T-helper 1 cell treated with Interleukin-12 subunit alpha and Interleukin-12 subunit beta and Interleukin-4 antibody, amounts not matched to agents 30 ng/mL and 1 ng/mL, for 36 hours (primary cell): ENCODE measurements at places on chromosomes 2 and 18. TPM values are rescaled to one million over a fixed set of nuclear protein-coding genes. Genes with fewer than 3 reads are reported as not detected.

Gene NPPC
- total RNA-seq, result not detected in 2 replicates

Gene FBLN7
- total RNA-seq, result 14.3 and 14.7 TPM in 2 replicates

Gene PSMA8
- total RNA-seq, result 0.25 and 0.27 TPM in 2 replicates

Gene POTEC
- total RNA-seq, result not detected in 2 replicates

Gene UGT1A4
- not detected in 2 replicates for total RNA-seq

Gene SERPINB11
- total RNA-seq, result not detected in 2 replicates

Gene NPHP1
- total RNA-seq, result 0.12 and 0.15 TPM in 2 replicates

Gene CFC1
- not detected in 2 replicates for total RNA-seq

Gene FAHD2A
- 27.9 and 31.6 TPM in 2 replicates for total RNA-seq

Gene FBXO15
- total RNA-seq, result 0.46 and 0.49 TPM in 2 replicates

Gene CEBPZ
- 48.8 and 51.2 TPM in 2 replicates for total RNA-seq

Gene ZNF519
- 14.9 and 17.5 TPM in 2 replicates for total RNA-seq

Gene CD207
- total RNA-seq, result not detected in 2 replicates

Gene FLACC1
- 1.4 and 2.4 TPM in 2 replicates for total RNA-seq

Gene STARD6
- total RNA-seq, result 0.27 TPM in 1 of 2 replicates, not detected in the other

Gene TLX2
- 1.2 and 1.6 TPM in 2 replicates for total RNA-seq

Gene ACTG2
- not detected in 2 replicates for total RNA-seq

Gene TUBB8B
- not detected in 2 replicates for total RNA-seq

Gene CYP20A1
- total RNA-seq, result 25.0 and 26.5 TPM in 2 replicates

Gene DSC1
- not detected in 2 replicates for total RNA-seq

Gene UGT1A3
- total RNA-seq, result not detected in 2 replicates

Gene CRYGA
- total RNA-seq, result not detected in 2 replicates

Gene ATG16L1
- total RNA-seq, result 57.1 and 74.8 TPM in 2 replicates

Gene DUSP2
- total RNA-seq, result 71.0 and 74.7 TPM in 2 replicates

Gene GALNT14
- 0.17 and 0.27 TPM in 2 replicates for total RNA-seq

Gene SCYGR4
- not detected in 2 replicates for total RNA-seq

Gene TMEM178A
- not detected in 2 replicates for total RNA-seq

Gene RAB27B
- total RNA-seq, result 2.5 and 2.7 TPM in 2 replicates

Gene PLA2R1
- total RNA-seq, result not detected in 2 replicates

Gene PRSS56
- not detected in 2 replicates for total RNA-seq

Gene NTSR2
- not detected in 2 replicates for total RNA-seq

Gene ACADL
- not detected in 2 replicates for total RNA-seq

Gene MSH2
- total RNA-seq, result 43.0 and 44.0 TPM in 2 replicates

Gene ASPRV1
- total RNA-seq, result 1.1 TPM in 2 replicates

Gene VWA3B
- total RNA-seq, result not detected in 2 replicates

Gene TACR1
- total RNA-seq, result not detected in 2 replicates

Gene LYPD6
- total RNA-seq, result not detected in 2 replicates

Gene UGT1A5
- not detected in 2 replicates for total RNA-seq

Gene PARD6G
- 0.05 TPM in 1 of 2 replicates, not detected in the other for total RNA-seq

Gene NCL
- 642 and 643 TPM in 2 replicates for total RNA-seq

Gene CDC42EP3
- total RNA-seq, result 15.9 and 18.0 TPM in 2 replicates
